Islet precursor cell (in vitro differentiated cells): ENCODE measurements at places on chromosomes 12 and 14.

DNA sequence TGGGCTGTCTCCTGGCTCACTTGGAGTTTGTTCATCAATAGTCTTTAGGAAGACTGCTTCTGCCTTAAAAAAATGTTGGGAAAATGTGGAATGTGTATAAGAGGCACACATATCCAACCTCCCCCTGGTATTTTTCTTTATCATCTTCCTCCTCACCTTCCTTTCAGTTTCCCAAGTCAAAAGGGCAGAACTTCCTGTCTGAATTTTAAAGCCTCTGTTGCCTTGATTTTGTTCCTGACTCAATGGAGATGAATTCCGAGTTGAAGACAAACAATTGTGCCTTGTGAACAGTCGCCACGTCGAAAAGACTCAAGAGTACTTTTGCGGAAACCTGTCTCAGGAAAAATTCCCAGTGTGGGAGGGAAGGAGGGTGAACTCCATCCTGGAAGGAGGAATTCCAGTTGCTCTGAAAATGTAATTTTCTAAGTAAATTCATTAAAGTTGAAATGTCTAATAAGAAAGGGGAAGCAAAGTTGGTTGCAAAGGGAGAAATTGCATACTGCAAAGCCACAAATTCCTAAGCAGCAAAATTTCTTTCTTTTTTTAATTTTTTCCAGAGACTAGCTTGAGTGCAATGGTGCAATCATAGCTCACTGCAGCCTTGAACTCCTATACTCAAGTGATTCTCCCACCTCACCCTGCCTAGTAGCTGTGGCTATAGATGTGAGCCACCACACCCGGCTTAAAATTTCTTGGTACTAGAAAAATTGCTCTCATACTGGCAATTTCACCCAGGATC is 50.2 kb upstream of the ELK3 start:
- no peak for DNase-seq

- DNase-seq, result peak; percentile 69
These were observed at the start of gene FBLN5 for GRCh38 chr14:91947475-91948184. Gene FBLN5, minus strand, starts transcription at chr14:91947694. Its CDS starts 465 bp downstream, at chr14:91947229.

DNA sequence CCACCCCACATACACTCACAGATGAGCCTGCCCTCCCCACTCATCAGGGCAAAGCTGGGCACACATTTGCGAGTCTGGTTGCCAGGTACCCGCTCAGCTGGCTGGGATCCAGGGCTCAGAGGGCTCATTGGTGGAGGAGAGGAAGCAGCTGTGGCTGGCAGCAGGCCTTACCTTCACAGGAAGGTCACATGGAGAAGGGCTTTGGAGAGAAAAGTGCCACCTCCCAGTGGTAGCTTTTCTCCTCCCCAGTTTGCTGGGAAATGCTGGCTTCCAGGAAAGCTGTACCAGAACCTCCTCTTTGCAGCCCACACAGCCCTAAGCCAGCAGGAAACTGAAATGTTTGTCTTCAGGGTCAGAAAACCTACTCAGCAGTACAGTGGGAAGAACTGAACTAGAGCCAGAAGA is 55.6 kb downstream of the LGMN start:
- no peak for DNase-seq

DNA sequence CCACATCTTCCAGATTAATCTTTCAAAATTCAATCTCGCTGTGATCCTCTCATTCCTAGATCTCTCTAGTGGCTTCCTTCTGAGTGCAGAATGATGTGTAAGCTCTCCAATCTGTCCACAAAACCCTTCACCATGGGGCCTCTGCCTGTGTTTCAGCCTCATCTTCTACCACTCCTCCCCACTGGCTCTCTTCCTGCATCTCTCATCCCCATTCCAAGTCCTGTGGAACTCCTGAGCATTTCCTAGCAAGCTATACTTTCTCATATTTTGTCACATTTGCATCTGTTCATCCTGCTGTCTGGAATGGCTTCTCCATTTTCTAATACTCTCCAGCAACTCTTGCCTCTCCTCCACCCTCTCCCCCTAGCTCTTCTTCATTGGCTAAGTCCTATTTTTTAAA is 242.0 kb upstream of the DAAM1 start:
- DNase-seq, result no peak

DNA sequence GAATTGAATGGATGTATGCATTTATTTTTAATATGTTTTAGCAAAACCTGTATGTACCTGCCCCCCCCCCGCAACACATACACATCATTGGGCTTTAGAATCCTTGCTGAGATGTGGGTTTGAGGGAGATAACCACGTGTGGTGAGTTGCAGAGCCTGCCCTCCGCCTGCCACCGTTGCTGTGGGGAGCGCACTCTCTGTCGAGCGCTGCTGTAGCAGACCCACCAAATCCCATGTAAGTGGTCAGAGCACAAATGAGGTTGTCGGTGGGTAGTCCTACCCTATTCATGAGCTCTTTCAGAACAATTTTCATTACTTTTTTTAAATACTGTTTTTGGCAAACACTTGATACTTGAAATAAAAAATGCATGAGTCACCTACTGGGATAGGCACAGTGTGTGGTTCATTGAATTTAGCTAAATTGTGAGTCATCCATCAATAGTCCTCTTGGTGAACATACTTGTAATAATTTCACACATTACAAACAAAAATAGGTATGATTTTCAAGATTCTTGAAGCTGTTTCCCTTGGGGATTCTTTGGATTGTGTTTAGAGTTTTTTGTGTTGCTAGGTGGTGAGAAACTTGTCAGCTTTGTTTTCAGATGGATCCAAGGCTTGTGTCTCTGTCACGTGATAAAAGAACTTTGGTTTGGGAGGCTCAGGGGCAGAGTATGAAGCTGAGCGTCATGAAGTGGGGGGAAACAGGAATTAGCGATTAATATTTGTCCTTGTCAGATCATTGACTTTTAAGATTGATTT is 107.6 kb downstream of the PTCSC3 start:
- DNase-seq, result no peak

DNA sequence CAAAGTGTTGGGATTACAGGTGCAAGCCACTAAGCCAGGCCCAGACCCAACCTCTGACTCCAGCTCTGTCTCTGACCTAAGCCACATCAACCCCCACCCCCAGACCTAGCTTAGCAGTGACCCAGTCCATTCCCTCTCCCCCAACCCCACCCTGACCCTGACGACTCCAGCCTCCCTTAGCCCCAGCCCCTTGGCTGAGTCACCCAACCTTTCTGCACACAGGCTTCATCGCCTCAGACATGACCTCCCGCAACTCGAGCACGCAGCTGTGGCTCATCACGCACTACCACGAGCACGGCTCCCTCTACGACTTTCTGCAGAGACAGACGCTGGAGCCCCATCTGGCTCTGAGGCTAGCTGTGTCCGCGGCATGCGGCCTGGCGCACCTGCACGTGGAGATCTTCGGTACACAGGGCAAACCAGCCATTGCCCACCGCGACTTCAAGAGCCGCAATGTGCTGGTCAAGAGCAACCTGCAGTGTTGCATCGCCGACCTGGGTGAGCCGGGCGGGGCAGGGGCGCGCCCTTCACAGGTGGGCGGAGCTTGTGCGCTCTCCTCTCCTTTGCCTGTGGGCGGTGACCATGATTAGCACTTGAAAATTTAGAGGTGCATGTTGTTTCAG is 7.8 kb downstream of the ACVRL1 start:
- DNase-seq, result peak; percentile 70

DNA sequence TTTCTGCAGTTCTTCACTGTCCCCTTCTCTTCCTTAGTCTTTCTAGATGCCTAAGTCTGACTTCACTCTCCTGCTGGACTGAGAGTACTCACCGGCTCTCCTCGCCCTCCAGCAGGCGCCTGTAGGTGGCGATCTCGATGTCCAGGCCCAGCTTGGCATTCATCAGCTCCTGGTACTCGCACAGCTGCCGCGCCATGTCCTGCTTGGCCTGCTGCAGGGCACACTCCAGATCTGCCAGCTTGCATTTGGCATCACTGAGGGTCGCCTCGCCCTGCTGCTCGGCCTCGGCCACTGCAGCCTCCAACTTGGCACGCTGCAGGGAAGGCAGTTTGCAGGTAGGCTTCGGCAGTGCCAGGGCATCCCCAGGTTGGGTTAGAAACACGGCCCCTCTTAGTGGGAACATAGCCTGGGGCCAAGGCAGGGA is 5.2 kb downstream of the KRT84 start:
- peak; percentile 85 for DNase-seq

DNA sequence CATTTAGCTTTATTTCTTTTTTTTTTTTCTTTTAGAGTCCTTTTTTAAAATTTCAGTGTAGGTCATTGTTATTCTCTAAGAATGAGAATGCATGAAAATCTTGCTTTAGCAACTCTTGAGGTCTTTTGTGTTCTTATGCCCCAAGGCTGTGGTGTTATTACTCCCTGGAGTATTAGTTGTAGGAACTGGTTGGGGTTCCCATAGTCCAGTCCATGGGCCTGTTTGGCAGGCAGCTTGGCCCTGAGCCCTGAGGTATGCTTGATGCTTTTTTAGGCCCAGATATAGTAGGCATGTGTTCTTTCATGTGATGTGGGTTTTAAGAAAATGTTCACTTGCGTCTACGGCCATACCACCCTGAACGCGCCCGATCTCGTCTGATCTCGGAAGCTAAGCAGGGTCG is 1.6 kb downstream of the FAM234B start:
- no peak for DNase-seq

- no peak for DNase-seq
These were observed 122.6 kb upstream of the PLXNC1 start for GRCh38 chr12:94025756-94026155.

GRCh38 chr14:68586896-68587751 is 205.7 kb downstream of the ZFP36L1 start:
- peak; percentile 76 for DNase-seq

- DNase-seq, result peak; percentile 100
These were observed at the start of gene RAB5B for GRCh38 chr12:55973599-55974307. Gene RAB5B, plus strand, starts transcription at chr12:55974078. Its CDS starts 12,883 bp downstream, at chr12:55986961.

DNA sequence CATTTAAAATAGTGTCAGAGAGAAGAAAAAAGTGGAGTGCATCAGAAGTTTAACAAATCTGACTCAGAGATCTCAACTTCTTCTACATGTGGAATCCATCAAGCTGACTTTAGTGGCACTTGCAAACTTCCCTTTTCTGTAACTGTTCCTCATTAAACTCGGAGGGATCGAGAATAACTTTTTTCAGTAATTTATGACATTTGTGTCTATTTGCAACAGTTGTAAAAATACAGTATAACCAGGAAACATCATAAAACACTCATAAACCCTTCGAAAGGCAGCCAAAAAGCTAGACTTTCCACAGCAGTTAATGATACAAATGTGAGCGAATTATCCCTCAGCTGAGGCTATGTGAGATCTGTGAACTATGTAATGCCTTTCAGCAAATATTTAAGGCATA is 1936.8 kb upstream of the SEL1L start:
- DNase-seq, result no peak

GRCh38 chr14:91032248-91032647 is 28.2 kb downstream of the RPS6KA5 start:
- DNase-seq, result no peak

GRCh38 chr12:43028826-43029225 is 439.3 kb upstream of the PRICKLE1 start:
- DNase-seq, result no peak

DNA sequence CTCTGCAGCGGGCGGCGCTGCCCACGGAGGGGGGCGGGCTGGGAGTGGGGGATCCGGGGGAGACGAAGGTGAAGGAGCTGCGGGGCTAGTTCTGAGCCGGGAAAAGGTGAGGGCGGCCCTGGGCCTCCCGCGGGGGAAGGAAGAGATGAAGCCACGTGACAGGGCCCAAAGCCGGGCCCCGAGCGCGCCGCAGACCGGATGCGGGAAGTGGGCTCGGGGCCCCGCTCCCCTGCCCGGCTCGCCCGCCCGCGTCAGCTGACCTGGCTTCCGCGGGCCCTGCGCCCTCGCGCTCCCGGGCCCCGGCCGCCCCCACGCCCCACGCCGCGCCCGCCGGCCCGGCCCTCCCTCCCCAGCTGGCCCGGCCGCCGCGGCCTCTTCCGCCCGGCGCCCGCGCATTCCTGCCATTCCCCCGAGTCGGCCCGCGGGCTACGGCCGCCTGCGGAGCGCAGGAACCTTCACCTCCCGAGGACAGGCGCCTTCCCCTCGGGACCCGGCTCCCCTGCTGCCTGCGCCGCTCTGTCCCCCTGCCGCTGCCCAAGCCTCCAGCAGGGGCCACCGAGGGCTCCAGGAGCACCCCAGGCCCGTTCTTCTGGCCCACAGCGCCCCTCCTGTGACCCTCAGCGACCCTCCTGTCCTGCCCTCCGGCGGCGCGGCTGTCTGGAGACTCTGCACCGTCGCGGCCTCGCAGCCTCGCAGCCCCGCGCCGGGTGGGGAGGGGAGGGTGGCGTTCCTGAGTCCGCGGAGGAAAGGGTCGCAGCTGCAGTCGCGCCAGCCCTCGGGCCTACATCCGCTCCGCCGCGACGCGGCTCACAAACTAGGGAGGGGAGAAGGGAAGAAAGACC is 20.4 kb downstream of the NINJ2 start:
- DNase-seq, result peak; percentile 96

DNA sequence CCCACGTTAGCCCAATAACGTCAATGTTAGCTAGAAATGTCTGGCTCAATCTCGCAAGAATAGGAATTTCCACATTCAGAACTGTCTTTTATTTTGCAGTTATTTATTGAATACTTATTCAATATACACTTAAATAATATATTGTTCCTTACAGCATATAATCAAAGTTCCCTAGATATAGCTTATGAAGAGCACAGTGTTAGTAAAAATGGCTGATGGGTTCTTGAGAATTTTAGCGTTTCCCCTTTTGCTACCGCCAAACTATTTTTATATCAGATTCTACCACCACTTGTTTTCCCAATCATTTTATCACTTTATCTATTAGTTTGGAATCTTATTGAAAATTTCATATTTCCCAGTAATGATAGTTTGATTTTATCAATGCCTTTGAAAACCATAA is 12.7 kb downstream of the EPS8 start:
- DNase-seq, result no peak

DNA sequence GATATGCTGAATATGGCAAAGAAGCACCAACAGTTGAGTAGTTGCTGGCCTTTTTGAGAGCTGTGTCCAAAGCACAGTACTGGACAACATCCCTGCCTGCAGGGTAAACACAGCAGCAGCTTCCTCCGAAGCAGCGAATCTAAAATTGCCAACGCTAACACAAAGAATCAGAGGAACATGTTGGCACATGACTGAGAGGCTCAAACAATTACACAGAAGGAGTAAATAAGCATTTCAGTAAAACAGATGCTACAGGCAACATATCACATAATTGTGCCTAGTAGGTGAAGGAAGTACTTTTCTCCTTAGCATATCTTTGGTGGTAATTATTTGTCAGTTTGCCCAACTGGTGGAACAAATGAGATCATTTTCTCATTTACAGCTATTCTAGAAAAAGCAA is 52.1 kb downstream of the KICS2 start:
- no peak for DNase-seq

DNA sequence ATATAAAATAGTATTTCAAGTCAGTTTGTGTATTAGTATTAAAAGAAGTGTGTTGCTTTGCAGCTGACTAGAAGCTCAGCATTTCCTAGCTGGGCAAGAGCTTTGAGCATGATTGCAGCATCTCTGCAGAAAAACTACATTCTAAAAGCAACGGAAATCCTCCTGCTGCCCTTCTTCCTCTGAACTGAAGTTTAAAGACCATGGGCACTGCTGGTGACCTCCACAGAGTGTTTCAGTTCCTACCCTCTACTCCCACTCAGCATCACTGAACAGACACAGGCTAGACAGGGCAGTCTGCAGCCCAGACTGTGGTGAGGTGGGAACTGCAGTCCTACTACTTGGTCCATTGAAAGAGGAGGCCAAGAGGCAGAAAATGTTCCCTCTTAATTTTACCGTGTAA is 59.0 kb downstream of the FAR2 start:
- DNase-seq, result no peak
